ENCODE measurements at places on chromosomes 16 and 17.

DNA sequence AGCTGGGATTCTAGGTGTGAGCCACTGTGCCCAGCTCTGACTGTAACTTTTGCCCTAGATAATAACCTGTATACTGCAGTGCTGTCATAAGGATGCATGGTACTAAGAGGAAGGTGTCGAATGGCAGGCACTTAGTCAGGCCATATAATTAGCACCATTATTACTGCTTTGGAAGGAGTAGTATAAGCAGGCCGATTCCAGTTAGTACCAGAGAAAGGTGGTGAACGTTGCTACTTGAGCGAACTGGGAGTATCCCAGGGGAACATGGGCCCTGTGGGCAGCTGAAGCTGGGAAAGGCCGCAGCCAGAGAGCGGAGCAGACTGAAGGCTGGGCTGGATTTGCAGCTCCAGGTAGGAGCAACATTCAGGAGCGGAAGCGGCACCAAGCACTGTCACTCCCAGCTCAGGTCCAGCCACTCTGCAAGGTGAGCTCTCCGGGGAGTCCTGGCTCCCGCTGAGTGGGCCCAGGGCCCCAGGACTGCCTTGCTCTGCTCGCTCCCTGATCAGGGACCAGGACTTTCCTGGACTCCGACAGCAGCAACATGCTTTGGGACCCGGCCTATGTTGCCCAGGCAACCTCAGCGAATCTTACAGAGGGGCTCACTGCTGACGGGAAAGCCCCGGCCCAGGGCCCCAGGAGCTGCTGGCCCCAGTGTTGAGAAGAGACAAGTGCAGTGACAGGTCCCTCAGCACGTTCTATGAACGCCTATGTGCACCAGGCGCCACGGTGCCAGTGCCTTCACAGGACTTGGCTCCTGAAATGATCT lies 28.6 kb downstream of the C16orf74 start:
- DNase-seq = no peak

GRCh38 chr16:1772362-1772907 lies at the start of gene EME2:
EME2 (plus strand) TSS chr16:1772810; CDS start chr16:1773228, 418 bp downstream.
- peak; percentile 68 for DNase-seq

- no peak for DNase-seq
These were observed 161.0 kb downstream of the GSG1L start for GRCh38 chr16:27902551-27902950.

- no peak for DNase-seq
These were observed 2.3 kb downstream of the RSAD1 start for GRCh38 chr17:50480854-50481490.

DNA sequence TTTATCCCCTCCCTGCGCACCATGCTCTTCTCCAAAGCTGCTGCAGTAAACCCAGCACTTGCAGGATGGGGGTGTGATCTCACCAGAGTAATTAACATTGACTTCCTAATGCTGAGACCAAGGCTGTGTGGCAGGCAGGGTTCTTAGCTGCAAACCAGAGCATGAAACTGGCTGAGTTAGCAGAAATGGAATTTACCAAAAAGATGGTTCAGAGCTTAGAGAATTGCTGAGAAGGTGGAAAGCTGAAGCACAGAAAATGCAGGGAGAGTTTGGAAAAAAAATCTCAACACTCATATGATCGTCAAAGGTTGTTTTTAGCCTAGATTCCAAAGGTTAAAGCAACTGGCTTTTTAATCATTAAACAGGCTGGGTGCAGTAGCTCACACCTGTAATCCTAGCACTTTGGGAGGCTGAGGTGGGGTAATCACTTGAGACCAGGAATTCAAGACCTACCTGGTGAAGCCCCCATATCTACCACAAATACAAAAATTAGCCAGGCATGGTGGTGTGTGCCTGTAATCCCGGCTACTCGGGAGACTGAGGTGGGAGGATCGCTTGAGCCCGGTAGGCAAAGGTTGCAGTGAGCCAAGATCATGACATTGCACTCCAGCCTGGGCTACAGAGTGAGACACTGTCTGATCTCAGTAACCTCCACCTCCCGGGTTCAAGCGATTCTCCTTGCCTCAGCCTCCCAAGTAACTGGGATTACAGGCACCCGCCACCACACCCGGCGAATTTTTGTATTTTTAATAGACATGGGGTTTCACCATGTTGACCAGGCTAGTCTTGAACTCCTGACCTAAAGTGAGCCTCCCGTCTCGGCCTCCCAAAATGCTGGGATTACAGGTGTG lies 6.0 kb upstream of the TXNDC11 start:
- DNase-seq = no peak

DNA sequence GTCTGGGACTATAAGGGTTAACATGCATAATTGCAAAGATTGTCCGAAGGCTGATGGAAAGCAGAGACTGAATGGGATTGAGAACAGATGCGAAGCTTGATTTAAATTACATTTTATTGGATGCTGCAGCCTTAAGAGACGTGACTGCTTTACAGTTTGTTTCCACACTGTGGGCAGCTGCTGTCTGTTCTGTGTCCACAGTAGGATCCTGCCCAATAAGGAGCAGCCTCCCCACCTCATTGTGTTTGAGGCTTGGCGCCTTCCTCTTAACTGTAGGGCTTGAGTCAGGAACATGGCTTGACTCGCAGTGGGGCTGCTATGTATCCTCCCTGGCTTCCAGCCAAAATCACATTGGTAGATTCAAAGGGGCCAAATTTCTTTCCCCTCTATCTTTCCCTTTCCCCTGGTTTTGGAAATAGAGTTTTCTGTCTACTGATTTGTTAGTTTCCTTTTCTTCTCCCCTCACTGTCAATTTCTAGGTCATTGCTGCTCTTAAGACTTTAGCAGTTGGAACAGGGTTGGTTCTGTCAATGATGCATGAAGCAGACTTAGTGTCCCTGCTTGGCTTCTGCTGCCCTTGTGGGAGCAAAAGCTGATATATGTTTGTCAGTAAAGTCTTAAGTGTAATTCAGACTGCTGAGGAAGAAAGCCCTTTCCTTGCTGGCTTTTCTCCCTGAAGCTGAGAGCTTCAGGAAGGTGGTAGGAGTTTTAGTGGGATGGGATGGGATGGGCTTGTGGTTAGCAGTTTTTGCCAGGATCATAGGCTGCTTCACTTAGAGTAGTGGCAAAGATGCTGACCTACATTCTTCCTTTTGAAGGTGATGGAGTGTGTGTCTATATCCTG lies 5.0 kb upstream of the RARA start:
- DNase-seq = no peak

DNA sequence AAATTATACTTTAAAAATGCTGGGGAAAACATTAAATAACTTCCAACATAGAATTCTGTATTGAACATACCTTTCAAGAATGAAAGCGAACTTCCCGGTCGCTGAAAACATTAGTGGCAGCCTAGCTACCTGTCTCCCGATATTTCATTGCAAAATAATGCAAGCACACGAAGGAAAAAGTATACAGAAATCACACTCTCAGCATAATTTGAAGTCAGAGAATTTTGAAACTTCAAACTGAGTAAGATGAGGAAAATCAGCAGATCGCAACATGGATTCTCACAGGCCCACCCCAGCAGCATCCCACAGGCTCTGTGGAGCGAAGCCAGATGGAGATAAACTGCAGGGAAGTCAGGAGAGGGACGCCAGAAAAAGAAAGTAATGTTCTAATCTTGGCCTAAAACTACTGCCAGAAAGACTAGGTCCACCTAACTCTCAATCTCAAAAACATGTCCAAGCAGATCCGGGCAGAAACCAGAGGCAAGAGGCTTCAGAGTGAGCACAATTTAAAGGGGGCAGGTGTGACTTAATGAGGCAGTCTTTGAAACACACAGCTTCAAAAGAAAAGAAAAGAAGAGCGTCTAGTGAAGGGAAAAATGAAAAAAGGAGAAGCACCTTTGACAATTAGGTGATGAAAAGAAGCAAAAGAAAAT lies 4.8 kb upstream of the GOSR1 start:
- DNase-seq = no peak

GRCh38 chr17:36609498-36609862 lies 8.1 kb downstream of the MRM1 start:
- no peak for DNase-seq

DNA sequence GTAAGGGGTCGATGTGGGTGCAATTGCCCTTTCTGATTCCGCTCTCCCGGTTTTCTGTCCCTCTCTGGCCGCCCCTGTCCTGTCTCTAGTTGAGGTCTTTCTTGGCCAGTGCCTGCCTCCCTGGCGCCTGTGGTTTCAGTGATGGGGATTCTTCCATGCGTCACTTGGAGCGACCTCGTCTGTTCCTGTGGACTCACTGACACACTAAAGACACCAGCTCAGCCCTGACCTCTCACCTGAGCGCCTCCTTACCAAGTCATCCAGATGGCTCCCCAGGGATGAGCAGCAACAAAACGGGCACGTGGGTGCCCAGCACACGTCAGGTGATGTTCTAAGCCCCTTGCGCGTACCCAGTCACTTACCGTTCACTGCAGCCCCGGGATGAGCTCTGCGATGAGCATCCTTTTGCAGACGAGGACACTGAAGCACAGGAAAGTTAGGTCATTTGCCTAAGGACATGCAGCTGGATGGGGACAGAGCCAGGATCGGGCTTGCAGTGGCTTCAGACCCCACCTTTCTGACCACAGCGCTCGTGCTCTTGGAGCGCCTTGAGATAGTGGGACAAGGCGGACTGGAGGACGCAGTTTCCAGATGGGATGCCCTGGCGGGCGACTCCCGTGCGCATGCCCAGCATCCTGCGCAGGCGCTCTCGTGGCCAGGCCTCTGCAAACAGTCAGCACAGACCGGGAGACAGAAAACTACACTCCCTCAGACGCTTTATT lies 11.5 kb upstream of the LGALS3BP start:
- no peak for DNase-seq

- DNase-seq = no peak
These were observed 39.0 kb downstream of the ZNF423 start for GRCh38 chr16:49816875-49817274.

GRCh38 chr17:9140550-9141424 lies 119.5 kb downstream of the NTN1 start:
- no peak for DNase-seq

GRCh38 chr16:71843572-71843971 lies 2.2 kb upstream of the ATXN1L start:
- DNase-seq = no peak
